ENCODE measurements at places on chromosomes 11 and 22.
A peak's percentile ranks its signal among the peaks of the same experiment; 100 is the strongest.

GRCh38 chr11:77179681-77180080, 51.6 kb downstream of the MYO7A start:
- no peak for DNase-seq

DNA sequence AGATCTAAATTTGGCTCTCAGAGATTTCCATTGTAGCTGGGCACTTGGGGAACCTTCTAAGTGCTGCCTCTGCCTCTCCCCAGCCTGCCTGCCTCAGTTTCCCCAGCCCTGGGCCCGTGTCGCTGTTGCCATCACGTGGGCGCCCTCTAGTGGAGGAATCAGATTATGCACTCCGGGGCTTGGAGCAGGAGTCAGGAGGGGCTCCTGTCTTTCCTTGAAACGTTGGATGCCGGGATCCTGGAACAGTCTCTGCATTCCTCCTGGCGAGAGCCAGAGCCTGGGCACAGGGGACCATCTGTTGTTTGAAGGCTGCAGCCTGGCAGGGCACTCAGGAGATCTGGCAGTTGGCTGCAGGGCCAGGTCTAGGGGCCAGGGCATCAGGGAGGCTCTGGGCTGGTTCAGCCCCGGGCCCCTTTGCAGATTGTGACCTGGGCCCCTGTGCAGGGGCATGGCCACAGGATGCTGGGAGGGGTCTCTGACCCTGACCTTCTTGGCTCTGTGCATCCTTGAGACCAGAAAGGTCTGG, 71.6 kb downstream of the LRP5 start:
- DNase-seq, result peak; percentile 61

GRCh38 chr22:17570851-17571631, 7.7 kb downstream of the SLC25A18 start:
- peak; percentile 39 for DNase-seq

- no peak for DNase-seq
Measured at GRCh38 chr11:64492561-64492960, 98.5 kb upstream of the SLC22A12 start.

DNA sequence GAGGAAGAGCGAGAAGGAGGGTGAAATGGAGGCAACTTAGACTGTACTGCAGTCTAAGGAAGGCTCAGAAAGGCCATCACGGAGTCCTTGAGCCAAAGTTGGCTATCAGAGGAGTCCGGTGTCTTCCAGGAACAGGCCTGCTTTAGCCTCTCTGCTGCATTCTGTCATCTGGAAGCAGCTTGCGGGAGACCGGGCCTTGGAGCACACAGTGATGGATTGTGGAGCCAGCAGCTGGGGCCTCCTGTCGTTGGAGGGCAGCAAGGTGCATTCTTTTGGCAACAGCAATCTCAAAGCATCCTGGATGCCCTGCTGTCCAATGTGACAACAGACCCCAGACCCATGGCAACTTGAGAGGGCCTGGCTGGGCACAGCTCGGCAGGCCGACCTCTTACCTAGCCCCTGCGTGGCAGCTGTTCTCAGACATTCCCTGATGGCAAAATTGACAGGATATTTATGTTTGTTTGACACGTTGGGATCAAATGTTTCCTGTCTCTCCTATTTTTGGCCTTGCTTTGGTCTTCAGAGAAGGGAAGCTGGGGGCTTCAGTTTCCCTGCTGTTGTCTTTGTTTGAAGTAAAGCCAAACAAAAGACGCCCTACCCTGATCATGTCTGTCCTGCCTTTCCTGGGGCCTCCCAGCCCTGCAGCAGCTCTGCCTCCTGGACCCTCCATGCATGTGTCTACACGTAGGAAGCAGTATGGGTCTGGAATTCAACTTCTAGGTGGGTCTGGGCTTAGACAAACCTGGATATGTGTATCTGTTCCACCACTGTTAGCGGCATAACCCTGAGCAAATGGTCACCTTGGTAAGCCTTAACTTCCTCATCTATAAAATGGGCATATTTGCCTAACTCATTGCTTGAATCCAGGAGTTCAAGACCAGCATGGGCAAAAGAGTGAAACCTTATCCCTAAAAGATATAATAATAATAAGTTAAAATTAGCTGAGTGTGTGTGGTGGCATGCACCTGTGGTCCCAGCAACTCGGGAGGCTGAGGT, 43.9 kb upstream of the LMO2 start:
- DNase-seq, result no peak

GRCh38 chr11:120144501-120144900, 6.6 kb upstream of the TRIM29 start:
- DNase-seq, result peak; percentile 26

- DNase-seq, result peak; percentile 71
Measured at GRCh38 chr11:120539667-120540369, 28.3 kb downstream of the GRIK4 start.

DNA sequence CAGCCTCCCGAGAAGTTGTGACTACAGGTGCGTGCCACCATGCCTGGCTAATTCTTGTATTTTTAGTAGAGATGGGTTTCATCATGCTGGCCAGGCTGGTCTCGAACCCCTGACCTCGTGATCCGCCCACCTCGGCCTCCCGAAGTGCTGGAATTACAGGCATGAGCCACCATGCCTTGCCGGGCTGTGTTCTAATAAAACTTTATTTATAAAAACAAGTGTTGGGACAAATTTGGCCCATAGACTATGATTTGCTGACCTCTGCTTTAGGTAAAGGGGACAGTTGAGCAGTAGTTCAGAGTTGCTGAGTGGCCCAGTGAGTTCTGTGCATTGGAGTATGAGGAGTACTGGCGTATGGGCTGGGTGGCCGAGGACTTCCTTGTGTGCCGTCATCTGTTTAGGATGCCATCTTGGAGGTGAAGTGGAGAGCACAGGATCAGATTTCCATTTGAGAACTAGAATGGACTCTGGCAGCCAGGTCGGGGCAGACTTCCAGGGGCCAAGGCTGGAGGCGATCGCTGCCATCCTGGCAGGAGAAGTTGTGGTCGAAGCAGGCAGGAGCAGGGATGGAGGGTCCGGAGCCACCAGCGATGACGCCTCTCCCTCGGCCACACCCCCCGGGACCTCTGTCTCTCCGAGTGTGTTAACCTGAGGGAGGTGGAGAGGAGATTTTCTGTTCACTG, 43.8 kb downstream of the FBLN1 start:
- no peak for DNase-seq

DNA sequence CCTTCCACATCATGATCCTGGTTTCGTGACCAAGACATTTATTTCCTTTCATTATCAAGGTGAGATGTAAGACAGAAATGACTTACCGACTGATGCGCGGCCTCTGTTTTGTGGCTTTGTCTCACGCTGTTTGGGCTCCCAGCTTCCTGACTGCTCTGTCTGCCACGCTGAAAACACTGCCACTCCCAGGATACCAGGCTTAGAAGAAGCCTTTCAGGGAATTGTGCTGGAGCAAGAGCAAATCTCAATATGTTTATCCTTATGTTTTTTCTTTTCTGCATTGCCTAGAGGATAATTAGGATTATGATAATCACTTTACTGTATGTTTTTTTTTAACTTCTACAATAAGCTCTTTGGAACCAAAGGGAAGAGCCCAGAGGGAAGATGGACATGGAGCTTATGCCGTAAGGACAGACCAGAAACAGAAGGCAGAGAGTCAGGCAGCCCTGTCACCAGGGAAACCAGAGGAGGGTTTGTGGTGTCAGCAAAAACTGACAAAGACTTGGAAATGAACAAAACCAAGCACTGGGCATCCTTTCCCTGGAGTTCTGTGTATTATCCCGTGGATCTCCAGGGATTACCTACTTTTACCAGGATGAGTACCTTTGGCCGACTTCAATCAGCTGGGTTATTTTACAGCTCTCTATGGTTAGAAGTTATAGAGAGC, 68.2 kb upstream of the ISX start:
- no peak for DNase-seq

- no peak for DNase-seq
Measured at GRCh38 chr11:102886999-102887398, 12.2 kb upstream of the MMP12 start.

DNA sequence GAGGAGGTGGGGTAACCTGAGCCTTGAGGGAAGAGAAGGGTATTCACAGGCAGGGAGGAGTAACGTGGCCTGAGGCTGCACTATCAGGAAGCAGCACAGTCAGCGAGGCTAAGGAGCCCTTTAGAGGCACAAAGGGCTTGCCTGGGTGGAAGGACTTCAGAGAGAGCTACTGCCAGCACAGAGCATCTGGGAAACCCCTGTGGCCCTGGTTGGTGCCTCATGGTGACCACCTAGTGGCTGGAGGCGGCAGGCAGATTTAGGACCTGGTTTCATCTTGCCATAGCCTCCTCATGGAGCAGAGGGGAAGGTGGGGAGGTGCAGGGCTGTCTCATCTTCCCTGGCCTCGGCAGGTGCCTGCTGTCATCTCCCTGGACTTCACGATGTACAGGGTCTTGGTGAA, 64.5 kb downstream of the MPPED1 start:
- DNase-seq, result peak; percentile 3

- DNase-seq, result peak; percentile 56
Measured at GRCh38 chr11:117384045-117384444, 56.4 kb downstream of the CEP164 start.

DNA sequence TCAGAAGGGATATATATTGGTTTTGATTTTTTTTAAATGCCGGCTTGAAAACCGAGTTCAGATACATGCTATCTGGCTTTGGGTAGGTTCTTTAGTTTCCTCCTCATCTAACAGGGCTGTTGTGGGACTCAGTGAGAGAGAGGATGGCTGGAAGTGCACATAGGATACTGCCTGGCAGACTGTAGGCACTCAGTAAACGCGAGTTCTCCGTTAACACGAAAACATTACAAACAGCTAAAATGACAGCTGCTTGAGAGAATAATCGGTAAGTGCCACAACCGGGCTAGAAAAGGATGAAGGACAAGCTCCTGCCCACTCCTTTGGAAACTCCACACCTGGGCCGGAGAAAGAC, 369 bp downstream of the XRRA1 start:
- DNase-seq, result no peak

DNA sequence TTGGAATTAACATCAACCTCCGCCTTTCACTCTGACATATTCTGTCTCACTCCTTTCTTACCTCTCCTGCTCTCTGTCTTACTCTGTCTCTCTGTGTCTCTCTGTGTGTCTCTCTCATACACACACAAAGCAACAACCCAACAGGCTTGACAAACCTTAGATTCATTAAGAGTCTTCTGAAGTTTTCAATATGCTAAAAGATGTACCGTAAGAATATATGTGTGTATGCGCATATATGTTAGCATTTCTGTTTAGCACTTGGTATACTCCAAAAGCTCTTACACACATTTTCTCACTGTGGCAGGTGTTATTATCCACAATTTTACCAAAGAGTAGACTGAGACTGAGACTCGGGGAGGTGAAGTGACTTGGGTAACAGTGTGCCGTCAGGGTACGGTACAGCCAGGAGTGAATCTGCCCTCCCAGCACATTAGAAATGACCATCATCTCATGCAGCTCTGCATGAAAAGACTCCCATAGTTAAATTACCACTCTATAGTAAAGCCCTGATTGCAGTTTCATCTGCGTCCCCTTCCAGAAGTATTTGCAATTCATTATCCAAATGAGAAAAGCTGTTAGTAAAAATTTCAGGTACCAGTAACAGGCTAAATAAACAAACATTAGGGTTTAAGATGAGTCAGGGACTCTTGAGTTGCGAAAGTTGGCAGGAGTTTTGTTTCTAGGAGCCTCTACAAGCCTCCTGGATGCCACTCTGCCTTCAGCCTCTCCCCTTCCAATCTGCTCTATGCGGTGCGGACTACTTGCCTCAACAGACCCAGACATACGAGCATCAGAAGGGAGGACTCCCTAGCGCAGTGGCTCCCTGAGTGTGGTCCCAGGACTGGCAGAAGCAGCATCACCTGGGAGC, 195.2 kb upstream of the TMEM45B start:
- peak; percentile 74 for DNase-seq

- DNase-seq, result no peak
Measured at GRCh38 chr11:116984186-116984585, 114.0 kb downstream of the SIK3 start.

DNA sequence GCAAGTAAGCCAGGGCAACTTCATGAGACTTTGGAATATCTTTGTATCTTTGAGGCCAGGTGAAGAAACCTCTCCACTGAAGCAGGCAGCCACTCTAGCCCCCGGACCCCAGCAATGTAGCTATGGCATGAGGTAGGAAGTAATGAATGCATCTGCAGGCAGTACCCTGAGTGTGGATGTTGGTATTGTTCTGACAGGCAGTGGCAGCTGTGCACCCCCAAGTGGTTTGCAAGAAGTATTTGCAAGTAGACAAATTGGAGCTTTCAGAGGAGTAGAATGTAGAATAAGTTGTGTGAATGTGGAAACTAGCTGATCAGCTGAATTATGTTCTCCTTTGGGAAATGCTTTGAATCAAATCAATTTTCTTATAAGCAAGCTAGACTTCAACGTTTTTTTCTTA, 194.4 kb upstream of the PGR start:
- DNase-seq, result no peak

DNA sequence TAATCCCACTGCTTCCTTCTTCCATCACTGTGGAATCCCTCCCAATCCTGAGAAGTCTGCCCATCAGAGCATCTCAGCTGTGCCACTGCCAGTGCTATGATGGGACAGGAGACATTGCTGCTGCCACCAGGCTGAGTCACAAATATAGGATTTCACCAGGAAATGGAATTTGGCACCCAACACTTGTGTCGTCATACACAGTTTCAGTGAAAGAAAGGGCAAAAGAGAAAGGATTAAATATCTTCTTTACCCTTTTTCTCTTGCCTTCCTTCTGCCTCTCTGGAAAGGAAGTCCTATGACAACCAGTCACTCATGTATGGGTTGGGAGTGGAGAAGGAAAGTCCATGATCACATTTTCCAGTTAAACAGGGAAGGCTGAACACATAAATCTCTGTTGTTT, 133.4 kb downstream of the SPON1 start:
- peak; percentile 17 for DNase-seq
